Activated CD8-positive, alpha-beta memory T cell treated with anti-CD3 and anti-CD28 coated beads for 1 hour (primary cell): ENCODE measurements at places on chromosomes 2 and 18.

DNA sequence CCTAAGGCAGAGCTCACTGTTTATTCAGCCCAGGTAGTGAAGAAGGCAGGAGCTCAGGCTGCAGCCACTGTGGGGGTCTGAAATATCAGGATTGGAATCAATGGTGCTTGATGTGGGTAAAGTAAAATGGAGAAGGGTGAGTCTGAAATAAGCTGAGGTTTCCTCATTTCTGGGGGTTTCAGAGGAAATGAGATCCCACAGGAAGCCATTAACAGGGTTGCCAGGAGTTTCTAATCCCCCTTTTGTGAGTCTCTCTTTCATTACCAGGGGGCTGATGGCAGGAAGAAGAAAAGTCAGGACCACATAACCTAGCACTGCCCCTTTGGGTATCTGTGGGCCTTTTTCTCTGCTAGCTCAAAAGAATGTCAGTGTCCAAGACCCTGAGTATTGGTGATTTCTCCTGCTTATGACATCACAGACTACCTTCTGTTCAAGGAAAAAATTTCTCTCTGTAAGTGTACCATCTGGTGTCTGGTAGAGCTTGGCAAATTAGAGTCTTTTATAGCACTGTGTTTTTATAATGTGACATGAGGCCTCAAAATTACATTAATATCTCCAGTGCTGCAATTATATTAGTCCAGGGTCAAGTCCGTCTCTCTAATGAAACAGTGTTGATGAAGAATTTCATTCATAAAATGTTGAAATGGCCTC is 56.0 kb downstream of the LBH start:
- DNase-seq = no peak

- no peak for DNase-seq
Observed at GRCh38 chr2:194672994-194673393, 984.0 kb upstream of the SLC39A10 start.

- DNase-seq = no peak
Observed at GRCh38 chr18:79883461-79884293, 67.8 kb downstream of the SLC66A2 start.

DNA sequence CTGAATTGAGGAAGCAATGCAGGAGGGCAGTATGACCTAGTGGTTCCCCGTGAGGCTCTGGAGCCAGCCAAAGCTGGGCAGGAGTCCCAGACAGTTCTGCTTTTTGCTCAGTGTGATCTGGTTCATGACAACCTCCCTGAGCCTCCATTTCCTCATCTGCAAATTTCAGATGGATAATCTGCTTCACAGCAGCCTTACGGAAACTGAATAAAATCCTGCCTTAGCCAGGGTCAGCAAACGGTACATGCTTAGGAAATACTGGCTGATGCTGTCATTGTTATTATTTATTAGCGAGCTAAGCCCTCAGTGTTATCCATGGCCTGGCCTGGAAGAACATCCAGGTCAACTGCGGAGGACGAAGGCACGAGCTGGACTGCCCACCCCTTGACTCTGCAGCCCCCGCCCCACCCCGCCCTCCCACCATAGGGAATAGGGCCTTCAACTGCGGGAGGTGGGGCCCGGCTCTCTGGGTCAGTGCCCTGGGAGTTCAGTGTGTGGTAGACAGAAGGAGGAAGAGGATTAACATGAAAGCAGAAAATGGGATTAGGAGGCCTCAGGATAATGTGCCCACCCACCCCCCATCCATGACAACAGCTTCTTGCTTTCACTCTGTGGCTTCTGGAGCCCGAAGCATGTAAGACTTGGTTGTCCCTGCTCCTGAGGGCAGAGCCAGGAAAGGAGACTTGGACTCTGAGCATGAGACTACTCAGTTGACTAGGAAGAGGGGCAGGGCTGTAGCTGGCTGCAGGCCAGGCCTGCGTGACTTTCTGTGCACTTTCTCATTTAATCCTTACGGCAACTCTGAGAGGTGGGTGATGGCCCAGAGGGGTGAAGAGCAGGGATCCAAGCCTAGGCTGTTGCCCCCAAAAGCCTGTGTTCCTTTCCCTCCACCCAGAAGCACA is 13.1 kb downstream of the PKDCC start:
- no peak for DNase-seq

- no peak for DNase-seq
Observed at GRCh38 chr18:63700501-63700900, 2.3 kb upstream of the SERPINB11 start.

GRCh38 chr18:30652387-30652786 is 390.2 kb downstream of the DSC3 start:
- no peak for DNase-seq

- no peak for DNase-seq
Observed at GRCh38 chr2:171956135-171956825, 34.0 kb downstream of the HAT1 start.

GRCh38 chr18:55268151-55268601 is 308.9 kb upstream of the CCDC68 start:
- no peak for DNase-seq

DNA sequence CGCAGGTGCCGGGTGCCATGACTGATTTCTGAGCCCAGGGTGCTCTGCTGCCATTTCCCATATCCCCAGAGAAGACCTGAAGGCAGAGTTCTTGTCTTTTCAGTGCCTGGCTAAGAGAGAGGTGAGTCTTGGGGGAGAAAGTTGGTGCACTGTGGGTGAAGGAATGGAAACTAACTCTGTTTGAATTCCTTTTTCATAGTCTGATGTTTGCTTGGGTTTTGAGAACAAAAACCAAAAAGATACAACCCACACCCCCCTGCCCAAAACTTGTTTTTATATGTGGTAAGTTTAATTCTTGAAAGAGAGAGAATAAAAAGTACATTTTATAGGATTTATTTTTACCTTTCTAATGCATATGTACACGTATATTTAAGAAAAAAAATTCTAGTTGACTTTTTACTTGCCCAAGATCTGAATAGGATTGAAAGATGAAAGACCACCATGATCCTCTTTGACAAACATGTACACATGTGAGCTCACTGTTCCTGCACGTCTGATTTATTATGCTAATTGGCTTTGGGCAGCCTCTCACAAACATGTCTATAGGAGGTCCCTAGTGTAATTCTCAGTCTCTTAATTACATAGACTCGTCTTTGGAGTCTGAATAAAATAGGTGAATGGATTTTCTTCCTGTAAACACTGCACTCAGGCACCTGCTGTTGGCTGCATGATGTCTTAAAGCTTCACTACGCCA is 46.3 kb downstream of the ARL4C start:
- DNase-seq = no peak

DNA sequence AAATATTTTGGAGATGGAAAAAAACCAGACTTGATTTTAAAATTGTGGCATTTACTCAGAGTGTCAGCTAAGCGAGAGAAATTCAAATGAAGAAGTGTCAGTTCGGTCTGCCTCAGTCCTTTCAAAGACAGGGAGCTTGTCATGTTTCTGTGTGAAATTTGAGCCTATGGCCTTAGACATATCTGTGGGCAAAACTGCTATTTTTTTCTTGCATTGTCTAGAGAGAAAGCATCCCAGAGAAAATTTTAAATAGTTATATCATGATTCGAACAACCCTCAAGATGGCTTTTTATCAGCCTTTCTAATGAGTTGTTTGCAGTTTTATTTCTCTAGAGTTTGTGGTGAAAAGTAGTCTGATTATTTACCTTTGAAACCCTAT is 50.2 kb upstream of the KCNE4 start:
- no peak for DNase-seq

DNA sequence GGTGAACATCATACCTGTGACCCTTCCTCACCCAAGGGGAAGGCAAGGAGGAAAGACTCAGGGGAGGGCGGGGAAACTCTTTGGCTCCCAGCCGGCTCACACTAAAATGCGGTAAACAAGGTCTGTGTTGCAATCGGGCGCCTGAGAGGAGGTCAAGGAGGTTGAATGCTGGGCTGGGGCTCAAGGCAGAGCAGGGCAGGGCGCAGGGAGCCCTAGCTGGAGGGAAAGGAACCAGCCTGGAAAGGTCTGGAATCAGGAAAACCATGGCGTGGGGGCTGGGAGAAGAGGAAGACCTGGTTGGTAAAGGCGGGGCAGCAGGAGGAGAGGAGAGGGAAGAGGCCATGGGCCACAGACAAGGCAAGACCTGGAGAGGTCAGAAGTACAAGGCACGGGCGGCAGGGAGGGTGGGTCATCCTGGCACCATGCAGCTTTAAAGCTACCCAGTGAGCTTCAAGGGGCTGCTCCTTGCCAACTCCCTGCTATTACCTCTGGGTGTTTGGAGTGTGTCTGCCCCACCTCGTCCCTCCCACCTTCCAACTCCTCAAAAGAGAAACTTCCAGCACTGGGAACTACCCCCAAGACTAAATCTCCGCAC is 4.8 kb upstream of the TMEM37 start:
- no peak for DNase-seq

DNA sequence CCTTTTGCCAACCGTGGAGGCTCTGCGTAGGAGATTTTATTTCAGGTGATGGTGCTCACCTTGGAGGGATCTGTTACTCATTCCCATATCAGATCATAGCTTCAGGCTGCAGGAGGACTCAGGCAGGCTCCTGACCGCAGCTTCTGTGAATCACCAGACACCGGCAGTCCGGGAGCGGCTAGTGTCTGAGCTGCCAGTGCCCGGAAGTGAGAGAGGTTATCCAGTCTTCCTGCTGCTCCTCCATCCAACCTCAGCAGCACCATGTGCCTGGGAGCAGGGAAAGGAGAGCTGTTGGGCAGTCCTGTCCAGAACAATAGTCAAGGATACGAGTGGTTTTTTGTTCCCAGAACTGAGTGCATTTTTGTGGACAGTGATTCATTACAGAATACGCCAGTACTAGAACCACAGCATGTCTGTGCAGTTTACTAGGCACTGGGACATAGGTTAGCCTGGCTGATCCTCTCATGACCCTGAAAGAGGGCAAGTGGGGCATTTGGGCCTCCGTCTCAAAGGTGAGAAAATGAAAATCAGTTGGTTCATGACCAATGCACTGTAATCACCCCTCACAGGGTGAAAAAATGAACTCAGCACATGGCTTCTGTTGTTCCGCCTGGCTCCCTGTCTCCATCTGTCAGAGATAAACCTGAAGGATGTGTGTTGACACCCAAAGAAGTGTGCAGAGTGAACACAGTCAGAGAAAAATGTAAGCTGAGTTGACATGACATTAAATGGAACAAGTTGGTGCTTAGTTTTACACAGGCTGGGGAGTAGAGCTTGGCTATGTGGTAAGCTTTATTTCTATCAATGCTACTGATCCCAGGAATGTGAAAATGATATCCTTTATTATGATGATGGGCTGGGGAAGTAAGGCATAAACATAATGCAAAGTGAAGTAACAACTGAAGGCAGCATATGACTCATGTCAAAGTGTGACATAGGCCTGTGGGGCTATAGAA is 12.2 kb downstream of the FHOD3 start:
- no peak for DNase-seq

DNA sequence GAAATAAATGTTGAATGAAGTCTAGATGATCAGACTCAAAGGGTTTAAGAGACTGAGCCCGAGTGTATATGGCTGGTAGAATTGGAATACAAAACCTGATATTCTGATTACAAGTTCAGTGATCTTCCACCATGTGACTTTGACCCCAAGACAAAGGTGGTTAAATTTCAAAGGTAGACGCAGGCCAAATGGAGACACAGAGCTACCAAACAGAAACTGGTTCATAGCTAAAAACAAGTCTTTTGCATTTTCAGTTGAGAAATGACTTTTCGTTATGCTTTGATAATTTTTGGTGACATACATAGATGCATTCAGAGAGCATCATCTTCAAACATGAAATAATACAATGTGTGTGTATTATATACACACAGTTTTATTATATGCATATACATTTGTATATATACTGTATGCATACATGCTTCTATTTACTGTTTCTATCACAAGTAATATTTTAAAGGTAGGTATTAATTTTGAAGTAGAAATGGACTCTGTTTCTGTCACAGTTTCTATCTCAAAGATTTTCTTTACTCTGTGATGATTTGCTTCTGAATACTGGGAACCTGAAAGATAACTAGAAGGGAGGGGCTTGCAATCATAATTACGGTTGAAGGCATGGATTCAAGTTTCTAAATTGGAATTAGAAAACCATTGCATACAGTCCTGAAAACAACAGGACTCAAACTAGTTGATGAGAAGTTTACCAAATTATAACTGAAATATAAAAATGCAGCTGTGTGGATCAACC is 142.3 kb downstream of the ABCA12 start:
- DNase-seq = no peak

- DNase-seq = no peak
Observed at GRCh38 chr2:15094161-15094560, 461.6 kb downstream of the LRATD1 start.

- no peak for DNase-seq
Observed at GRCh38 chr2:157476953-157477709, 33.2 kb upstream of the CYTIP start.

DNA sequence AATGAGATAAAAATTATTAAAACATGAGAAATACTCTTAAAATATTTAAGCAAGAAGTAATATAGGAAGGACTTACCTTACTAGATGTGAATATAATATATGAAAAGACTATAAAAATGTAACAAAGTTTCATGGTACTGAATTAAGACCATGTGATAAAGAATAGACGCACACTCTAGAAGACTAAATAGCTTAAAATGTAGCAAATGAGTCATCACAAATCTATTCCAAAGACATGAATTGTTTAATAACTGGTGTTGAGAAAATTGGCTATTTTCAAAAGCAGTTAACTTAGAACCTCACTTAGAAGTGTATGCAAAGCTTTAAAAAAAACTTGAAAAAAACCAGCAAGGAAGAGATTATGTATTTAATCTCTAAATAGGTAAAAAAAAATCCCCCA is 64.1 kb downstream of the POLE4 start:
- DNase-seq = no peak

GRCh38 chr18:77250926-77251729 is 1.5 kb downstream of the GALR1 start:
- no peak for DNase-seq

DNA sequence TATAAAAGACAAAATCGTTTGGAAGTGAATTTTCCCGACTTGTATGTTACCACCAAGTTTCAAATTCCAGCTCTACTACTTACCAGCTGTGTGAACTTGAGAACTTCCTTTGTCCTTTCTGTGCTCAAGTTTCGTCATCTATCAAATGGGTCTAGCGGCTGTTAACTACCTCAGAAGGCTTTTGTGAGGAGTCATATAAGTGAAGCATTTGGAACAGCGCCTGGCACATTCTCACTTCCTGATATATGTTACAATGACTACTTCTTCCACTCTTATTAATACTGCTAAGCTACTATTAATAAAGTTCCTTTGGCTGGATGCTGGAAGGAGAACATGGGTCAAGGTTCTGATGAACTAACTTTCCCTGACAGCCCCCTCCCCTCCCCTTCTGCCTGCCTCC is 104.5 kb downstream of the MEIS1 start:
- no peak for DNase-seq

DNA sequence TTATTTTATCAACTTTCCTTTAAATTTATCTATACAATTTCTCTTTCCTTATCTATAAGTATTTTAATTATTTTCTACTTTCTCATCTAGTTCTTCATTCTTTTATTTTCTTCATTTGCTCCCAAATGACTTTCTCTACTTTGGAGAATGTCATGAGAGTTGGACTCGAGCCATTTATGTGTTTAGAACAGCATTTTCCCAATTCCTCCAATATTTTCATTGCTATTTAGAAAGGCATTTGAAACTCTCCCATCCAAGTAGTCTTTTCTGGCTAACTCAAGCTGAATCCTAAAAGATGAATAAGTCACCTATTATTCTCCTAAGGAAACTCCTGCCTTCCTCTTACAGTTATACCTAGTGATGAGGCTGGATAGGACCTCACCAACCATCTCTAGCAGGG is 15.8 kb upstream of the FEZ2 start:
- DNase-seq = no peak
